GM12891 (cell line): ENCODE measurements at places on chromosomes 16 and 17.
A peak's percentile ranks its signal among the peaks of the same experiment; 100 is the strongest.

DNA sequence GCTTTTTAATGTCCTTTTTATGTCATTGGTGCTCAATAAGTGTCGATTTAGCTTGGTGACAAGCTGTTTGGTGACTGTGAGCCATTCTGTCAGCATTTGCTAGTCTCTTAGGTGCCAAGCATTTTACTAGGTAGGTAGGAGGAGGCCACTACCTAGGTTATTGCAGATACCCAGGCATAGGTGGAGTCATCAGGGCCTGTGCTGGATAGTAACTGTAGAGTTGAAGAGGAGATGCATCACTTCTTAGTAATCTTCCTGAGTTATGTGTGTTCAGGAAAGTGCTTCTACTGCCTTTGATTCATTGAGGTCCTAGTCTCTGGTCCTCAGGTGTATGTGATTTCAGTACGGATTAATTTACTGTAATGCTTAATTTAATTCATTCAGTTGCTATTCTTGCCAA lies 17.7 kb downstream of the USP10 start:
- DNase-seq, result no peak

GRCh38 chr17:17420561-17421269 lies 56.1 kb upstream of the MED9 start:
- DNase-seq, result no peak

DNA sequence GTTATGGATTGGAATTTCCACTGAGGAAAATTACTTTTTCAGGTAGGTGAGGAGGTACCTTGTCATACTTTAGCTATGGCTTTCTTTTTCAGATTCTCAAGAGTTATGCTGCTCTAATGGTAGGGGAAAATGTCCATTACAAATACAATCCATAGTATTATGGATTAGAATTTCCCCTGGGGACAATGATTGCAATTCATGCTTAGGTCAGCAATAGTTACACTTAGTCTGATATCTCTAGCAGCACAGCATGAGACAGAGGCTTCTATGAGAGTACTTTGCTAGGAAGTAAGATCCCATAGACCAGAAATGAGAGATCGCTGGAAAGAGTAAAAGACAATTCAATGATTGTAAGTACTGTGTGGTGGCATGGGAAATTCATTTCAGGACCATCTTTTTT lies 949.5 kb upstream of the CDH8 start:
- DNase-seq, result no peak

DNA sequence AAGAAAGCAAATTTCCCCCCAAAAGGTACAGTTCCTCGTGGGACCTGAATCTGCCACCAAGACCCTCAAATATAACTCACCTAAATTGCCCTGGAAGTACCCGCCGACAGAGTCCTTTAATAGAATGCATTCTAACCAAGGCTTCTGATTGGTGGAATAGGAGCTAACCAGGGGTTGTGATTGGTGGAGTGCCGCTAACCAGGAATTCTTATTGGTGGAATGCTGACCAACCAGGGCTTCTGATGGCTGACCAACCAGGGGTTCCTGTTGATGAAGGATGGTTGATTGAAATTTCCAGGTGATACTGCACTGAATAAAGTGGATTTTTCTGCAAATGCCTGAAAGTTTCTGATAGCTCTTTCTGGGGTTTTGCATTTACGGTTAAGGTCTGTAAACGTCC lies 6.5 kb downstream of the TFAP4 start:
- no peak for DNase-seq

DNA sequence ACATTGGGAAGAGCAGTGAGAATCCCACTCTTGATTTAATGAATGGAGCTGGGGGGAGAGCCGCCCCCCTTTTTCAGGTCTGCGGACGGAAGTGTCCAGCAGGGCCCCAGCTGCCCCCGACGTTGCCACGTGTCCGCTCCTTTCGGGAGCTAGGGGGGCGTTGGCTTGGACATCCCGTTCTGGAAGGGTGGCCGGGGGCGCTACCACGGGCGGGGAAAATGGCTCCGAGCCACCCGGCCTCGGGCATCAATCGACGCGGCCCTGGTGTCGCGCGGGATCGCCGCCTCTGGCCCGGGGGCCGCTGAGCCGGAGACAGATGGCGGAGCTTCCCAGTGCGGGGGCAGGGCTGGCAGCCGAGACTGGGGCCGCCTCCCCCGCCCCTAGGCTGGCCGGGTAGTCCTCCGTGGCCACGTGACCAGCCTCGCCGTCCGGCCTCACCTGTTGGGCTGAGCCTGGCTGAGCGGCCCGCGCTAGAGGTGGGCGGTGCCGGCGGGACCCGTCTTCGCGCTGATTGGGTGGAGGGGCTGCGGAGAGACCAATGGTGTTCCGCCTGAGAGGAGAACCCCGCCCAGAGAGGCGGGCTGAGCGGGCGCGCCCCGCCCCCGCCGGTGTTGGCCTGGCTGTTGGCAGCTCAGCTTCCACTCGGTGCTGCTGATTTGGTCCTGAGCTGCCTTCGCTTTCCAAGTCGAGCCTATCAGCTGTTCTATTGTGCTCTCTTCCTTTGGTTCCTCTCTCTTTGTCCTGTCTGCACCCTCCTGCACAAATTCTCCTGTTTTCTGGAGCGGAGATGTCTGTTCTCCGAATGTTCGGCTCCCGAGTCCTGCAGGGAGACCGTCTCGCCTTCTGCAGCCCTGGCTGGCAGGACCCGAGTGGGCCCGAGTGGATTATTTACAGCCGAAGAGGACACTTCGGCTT lies 8.3 kb downstream of the HS3ST3B1 start:
- DNase-seq, result no peak

GRCh38 chr17:3796110-3796821 lies 4.7 kb downstream of the ITGAE start:
- peak; percentile 58 for DNase-seq
